Hematopoietic multipotent progenitor cell treated with erythropoietin and hydrocortisone succinate and interleukin-3 and kit ligand, for 17 days (in vitro differentiated cells): ENCODE measurements at places on chromosomes 12 and 14.

DNA sequence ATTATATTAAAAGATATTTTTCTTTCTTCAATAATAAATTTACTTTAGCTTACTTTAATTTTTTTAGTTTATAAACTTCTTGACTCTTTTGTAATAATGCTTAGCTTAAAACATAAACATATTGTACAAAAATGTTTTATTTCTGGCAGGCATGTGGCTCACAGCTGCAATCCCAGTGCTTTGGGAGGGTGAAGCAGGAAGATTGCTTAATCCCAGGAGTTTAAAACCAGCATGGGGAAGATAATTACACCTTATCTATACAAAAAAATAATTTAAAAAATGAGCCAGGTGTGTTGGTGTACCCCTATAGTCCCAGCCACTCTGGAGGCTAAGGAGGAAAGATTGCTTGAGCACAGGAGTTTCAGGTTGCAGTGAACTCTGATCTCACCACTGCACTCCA, 120.7 kb downstream of the GPHN start:
- DNase-seq: no peak

- no peak for DNase-seq
These were observed 82.0 kb downstream of the ETV6 start for GRCh38 chr12:11731455-11731854.

DNA sequence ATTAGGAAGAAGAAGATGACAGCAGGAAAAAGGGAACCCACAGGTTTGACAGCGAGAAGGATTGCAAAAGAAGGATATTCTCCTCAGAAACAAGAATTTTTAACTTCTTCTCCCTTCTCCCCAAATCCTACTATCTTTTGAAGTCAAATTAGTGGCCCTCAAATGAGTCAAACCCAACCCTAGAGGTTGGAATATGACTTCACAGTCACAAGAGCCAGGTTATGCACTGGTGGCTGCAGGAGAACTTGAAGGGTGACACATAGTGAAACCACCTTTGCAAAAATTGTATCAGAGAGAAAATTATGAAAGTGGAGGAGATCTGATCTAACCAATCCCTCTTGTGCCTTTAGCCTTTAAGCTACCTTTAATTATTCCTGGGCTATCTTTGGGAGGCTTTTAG, 386.2 kb upstream of the CCDC196 start:
- no peak for DNase-seq

GRCh38 chr14:55255979-55256378, 15.2 kb upstream of the FBXO34 start:
- DNase-seq: no peak

GRCh38 chr12:49548822-49549648, 10.2 kb downstream of the KCNH3 start:
- DNase-seq: no peak

DNA sequence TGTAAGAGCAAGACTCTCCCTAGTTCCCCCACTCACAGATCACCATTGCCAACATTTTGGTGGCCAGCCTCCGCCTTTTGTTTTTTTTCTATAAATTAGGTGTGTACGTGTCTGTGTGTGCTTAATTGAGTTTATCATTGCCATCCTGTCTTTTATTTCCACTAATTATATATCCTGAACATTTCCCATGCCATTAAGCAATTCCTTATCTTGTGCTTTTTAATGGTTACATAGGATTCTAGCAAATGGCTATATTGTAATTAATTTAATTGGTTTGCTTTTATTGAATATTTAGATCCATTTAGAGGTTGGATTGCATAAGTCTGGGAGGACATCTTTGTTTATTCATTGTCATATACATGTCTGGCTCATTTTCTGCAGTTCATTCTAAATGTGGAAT, 107.3 kb upstream of the RTL1 start:
- DNase-seq: no peak

DNA sequence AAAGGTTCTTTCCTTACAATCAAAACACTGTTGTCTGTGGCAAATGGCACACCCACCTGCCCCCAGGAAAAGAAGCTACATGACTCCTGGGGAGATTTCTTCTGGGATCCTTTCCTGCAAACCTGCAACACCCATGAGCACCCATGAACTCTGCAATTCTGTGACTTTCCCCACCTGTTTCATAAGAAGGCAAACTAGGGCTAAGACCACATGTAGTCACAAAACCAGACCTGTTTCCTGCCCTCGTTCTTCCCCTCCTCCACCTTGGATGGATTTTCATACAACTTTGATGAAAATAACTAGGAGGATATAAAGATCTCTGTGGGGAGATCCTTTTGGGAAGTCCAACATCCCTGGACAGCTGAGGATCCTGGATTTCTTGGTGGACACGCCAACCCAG, 1084.7 kb downstream of the BCL11B start:
- no peak for DNase-seq

DNA sequence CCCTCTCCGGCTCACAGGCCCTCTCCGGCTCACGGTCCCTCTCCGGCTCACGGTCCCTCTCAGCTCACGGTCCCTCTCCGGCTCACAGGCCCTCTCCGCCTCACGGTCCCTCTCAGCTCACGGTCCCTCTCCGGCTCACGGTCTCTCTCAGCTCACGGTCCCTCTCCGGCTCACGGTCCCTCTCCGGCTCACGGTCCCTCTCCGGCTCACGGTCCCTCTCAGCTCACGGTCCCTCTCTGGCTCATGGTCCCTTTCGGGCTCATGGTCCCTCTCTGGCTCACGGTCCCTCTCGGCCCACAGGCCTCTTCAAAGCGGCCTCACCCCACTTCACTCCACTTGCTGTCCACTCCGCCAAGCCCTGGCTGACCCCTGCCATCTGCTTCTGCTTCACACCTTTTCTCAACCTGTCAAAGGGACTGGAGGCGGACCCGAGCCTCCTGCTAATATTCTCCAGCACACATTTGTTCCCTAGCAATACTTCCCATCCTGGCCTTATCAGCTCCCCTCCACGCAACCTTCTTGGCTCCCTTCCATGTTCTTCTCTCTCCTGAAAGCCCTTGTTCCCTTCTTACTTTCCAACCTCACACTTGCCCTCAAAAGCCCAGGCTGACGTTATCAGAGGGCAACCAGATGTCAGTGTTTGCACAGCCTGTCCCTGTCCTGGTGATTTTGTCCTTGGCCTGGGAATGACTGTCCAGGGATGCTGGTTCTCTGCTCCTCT, 176.7 kb downstream of the CALM1 start:
- DNase-seq: no peak

DNA sequence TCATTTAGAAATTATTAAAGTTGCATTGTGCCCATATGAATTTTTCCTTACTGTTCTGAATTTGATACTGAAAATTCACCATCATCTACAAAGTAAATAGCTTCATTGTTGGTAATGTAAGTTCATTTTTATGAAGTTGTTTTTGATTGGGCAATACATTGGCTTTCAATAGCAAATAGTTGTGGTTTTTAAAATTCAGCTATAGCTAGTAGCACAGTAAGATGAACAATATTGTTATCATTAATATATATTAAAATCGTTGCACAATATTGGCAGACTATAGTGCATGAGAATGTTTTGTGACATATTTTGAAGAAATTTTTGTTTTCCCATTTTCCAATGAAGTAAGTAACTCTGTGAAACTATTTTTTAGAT, 575.0 kb downstream of the PRKD1 start:
- no peak for DNase-seq

DNA sequence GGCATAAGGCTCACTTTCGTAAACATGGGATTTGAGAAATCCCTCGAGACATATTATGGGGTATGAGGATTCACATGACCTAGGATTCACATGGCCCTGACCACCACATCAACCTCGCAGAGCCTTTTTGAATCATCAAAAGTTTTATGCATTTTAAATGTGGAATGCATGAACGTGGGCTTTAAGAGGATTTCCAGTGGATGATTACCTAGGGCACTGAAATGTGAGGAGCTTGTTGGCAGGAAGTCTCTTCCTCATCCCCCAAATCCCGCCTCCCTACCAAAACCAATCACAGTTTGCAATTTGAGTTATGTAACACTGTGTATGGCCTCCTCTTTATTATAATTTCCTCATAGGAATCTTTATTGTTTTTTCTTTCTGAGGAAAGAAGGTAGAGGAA, 659.6 kb upstream of the TBX3 start:
- DNase-seq: no peak

- DNase-seq: no peak
These were observed 292.0 kb downstream of the RPAP3 start for GRCh38 chr12:47413806-47414205.

- no peak for DNase-seq
These were observed 265.0 kb downstream of the DUSP6 start for GRCh38 chr12:89087149-89087825.

GRCh38 chr12:21818627-21819026, 44.1 kb upstream of the KCNJ8 start:
- DNase-seq: no peak

GRCh38 chr12:104452087-104452486, 4.7 kb upstream of the CHST11 start:
- DNase-seq: no peak

- DNase-seq: no peak
These were observed 51.6 kb downstream of the PRKCH start for GRCh38 chr14:61372842-61373555.

DNA sequence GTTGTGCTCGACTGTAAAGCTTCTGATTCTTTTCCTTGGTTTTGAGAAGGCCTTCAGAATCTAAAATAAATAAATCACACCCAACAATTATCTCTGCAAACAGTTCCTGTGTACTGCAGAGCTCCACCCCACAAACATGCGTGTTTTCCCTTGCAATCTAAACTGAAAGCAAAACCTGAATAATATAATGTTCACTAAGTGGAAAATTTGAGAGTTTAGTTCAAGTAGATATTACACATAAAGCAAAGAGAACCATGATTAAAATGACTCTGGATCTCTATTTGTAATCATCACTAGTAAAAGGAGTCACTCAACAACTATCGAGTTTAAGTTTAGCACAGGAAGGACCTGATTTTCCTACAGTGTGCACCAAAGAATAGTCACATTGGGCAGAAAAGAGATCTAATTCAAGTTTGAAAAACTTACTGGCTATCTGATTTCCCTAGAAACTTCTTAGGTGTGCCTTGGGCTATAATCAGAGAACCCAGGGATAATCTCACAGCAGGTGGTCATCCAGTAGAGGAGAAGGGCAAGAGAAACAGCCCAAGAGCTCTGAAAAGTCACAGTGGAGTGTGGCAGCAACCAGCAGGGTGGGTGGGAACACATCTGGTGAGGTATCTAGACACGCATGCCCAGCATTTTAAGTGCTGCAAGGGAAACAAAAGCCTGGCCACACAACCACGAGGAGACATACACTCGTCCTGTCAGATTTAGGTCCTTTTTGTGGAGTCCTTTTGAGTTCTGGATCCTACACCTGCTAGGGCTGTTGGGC, 25.4 kb downstream of the ATG14 start:
- DNase-seq: peak; percentile 85

DNA sequence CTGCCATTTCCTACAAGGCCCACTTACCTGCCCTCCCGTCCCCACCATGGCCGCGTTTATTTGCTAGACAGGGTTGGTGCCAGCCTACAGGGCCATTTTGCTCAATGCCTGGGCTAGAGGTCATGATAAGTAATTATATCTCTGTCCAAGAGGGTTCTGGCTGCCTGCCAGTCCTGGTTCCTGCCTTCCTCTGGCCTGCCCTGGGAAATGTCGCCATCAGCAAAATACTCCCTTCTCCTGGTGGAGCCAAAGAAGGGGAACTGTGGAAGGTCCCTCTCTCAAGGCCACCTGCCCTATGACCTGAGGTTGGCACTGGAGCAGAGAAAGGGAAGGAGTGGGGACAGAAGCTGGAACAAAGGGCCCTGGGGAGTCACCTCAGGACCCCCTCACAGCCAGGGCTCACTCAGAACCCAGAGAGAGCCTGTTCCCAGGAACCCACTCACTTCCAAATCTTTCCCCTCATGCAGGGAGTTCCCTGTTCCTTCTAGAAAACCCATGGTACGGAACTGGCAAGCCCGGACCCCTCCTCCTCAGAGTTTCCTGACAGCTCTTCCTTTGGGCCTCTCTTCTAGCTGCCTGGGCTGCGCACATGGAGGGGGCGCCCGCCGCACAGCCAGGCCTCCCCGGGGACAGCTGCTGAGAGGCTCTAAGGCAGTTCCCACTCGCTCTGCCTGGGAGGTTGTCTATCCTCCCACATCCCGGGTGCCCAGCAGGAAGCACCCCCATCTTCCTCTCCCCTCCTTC, 280.5 kb downstream of the DPF3 start:
- DNase-seq: no peak

GRCh38 chr12:114774197-114774596, 90.2 kb upstream of the TBX3 start:
- DNase-seq: no peak

- peak; percentile 28 for DNase-seq
These were observed 648 bp downstream of the CHD4 start for GRCh38 chr12:6606331-6607131.

GRCh38 chr12:132351751-132352495, 22.5 kb upstream of the GALNT9 start:
- DNase-seq: no peak

GRCh38 chr12:39905152-39905551, 200.7 kb downstream of the SLC2A13 start:
- no peak for DNase-seq
